Stimulated activated CD4-positive, alpha-beta T cell treated with anti-CD3 and anti-CD28 coated beads, Interleukin-12 subunit alpha, Interleukin-12 subunit beta, amount 100 ng/mL, for 4 hours (primary cell): ENCODE measurements at places on chromosomes 16 and 17.

DNA sequence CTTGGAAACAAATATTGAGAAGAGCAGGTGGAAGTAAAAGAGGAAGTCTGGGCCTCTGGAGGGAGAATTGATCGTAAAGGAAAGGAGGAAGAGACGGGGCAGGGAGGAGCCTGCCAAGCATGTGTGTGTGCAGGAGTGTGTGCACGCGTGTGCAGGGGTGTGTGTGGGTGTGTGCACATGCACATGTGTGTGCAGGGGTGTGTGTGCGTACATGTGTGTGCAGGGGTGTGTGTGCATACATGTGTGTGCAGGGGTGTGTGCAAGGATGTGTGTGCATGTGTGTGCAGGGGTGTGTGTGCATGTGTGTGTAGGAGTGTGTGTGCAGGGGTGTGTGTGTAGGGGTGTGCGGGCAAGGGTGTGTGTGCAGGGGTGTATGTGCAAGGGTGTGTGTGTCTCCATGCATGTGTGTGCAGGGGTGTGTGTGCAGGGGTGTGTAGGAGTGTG is 10.0 kb downstream of the CEP295NL start:
- DNase-seq = no peak

DNA sequence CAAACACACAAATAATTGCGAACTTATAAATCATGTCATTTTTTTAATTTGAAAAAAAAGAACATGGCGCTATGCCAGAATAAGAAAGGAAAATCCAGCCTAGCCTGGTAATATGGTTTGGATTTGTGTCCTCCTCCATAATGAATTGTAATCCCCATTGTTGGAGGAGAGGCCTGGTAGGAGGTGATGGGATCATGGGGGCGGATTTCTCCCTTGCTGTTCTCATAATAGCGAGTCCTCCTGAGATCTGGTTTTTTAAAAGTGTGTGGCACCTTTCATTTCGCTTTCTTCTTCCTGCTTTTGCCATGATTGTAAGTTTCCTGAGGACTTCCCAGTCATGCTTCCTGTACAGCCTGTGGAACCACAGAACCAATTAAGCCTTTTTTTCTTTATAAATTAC is 65.9 kb upstream of the TANC2 start:
- no peak for DNase-seq

DNA sequence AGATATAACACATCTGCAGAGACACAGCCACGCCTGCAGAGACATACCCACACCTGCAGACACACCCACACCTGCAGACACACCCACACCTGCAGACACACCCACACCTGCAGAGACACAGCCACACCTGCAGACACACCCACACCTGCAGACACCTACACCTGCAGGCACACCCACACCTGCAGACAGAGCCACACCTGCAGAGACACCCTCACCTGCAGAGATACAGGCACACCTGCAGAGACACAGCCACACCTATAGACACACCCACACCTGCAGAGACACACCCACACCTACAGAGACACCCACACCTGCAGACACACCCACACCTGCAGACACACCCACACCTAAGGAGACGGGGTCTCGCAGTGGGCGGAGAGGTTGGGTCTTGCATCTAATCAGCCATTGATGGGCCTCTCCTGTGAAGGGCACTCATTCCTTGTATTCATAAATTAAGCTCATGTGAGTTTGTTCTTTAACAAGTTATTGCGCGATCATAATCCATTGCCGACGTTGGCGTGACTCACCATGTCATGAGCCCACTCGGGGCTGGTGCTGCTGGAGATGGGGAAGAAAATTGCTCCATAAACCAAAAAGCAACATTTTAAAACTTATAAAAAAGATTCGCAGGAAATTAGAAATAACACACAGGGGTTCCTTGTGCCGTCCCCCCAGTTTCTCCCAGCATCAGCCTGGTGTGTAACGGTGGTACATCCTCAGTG is 28.9 kb upstream of the CDH15 start:
- DNase-seq = no peak

DNA sequence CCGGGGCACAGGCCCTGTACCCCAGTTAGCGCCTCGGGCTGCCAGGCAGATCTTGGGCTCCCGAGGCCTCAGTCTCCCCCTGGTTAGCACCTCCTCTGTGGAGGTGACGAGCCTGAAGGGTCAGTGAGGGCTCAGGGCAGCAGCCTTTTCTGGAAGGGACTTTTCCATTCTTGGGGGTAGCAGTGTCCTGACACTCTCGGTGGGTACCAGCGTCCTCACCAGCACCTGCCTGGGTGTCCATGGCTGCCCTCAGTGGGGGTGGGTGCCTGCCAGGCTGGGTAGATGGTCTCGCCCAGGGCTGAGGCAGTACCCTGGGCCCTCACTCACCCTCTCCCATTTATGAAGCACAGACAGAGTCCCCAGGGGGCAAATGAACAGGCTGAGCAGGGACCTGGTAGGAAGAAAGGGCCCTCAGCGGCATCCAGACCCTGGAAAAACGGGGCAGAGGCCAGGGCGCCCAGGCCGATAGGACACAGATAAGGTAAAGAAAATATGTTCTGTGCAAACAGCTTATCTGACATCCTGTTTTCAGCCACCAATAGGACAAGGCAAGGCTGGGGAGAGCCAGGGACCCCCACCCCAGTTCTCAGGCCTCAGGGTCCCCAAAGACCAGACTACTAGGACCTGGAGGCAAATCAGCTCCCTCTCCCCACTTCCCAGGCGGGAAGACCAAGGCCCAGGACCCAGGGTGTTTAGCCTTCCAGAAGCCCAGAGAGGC is 50.9 kb downstream of the ZFPM1 start:
- DNase-seq = no peak

DNA sequence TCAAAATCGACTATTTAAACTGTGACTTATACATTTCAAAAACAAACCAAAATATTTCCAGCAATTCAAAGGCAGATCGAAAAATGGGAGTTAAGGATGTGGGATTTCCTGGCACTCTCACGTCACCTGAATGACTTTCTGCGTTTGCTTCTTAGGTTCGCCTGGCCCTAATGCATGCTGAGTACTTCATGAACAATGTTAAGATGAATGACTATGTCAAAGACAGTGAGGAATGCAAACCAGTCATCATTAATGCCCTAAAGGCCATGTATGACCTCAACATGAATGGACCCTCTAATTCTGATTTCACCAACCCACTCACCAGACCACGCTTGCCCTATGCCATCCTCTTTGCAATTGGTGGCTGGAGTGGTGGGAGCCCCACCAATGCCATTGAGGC is 7.3 kb downstream of the KLHL10 start:
- no peak for DNase-seq

DNA sequence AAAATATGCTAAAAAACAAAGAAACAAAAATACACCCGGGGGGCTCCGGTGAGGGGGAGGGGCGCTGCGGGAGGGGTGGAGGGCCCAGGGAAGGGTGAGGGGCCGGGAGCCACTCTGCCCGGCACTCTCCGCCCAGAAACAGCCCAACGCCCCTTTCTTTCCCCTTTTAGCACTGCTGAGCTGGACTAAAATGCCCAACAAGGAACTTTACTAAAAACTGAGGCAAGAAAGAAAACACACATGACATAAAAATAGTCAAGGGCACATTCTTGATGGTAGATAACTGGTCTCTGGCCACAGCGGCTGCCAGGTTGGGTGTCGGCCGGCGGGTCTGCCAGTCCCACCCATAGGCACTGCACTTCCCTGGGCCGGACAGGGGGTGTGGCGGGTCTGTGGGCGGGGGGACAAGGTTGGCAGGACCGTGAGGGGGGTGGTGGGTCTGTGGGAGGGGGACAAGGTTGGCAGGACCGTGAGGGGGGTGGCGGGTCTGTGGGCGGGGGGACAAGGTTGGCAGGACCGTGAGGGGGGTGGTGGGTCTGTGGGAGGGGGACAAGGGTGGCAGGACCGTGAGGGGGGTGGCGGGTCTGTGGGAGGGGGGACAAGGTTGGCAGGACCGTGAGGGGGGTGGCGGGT is 20.9 kb downstream of the METRNL start:
- no peak for DNase-seq

- no peak for DNase-seq
Measured at GRCh38 chr17:2243953-2244352, 59.6 kb downstream of the SMG6 start.

- peak; percentile 20 for DNase-seq
Measured at GRCh38 chr17:66304304-66305174, 2.1 kb downstream of the PRKCA start.

DNA sequence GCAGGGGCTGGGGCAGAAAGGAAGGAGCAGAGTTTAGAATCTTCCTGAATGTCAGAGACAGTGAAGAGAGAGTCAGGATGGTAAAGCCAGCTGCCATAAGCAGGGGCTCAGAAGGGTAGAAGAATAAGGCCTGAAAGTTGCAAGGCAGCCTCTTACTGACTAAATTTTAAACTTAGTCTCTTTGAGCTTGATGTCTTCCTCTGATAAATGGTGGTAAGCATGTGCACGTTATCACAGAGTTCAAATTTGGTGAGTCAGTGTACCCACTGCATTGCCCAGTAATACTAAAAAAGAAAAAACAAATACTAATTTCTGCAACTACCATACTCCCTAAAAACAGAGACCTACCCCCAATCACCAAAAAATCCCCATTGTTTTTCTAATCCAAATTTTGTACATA is 45.2 kb downstream of the SIAH1 start:
- DNase-seq = no peak

DNA sequence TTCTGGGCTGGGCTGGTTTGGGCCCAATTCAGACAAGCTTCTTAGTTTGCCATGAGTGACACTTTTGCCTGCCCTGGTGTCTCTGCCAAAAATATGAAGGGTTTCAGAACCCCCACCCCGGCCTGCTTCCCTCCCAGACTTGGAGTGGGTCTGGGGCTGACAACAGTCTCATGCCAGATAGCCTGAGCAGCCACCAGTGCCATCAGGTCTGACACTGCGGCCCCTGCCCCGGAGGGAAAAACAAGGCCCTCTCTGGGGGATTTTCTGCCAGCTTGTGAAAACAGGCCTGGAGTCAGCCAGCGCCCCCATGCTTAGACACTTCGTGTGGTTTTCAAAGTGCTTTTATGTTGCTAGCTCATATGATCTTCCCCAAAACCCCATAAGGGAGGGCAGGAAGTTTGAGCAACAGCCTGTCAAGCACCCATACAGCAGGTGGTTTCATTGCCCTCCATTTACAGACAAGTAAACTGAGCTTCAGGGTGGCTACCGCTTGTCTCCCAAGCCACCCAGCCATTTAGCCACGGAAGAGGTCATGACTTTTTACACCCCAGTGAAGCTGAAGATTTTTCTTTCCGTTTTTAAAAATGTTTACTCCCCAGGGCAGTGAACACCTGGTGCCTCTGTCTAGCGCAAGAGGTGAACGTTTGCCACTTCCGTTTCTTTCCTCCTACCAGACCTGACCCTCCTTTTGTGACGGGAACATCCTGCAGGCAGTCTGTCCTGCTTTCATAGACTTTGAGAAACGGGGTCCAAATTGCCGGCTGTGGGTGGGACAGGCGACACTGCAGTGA is 300.6 kb downstream of the SEC14L1 start:
- DNase-seq = no peak

GRCh38 chr16:69083306-69083941 is 22.0 kb upstream of the HAS3 start:
- no peak for DNase-seq

DNA sequence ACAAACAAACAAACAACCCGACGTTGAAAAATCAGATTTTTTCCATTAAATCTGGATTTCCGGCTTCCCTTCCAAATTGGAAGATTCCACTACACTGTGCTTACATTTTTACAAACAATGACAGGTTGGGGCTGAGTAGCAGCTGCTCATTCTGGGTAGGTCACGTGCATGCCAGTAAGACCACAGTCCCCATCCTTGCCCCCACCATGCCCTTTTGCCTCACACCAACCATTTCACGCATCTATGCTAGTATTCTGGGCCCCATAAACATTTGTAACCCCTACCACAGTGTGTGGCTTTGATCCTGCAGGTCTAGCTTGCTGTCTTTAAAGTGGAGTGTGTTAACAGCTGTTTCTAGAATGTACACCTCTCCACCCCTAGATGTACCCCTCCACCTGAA is 366.1 kb downstream of the XYLT1 start:
- no peak for DNase-seq

GRCh38 chr16:56191156-56191815 is at the start of gene GNAO1:
Gene GNAO1 (plus strand): TSS chr16:56191489. CDS start chr16:56192236, 747 bp downstream.
- DNase-seq = peak; percentile 53

DNA sequence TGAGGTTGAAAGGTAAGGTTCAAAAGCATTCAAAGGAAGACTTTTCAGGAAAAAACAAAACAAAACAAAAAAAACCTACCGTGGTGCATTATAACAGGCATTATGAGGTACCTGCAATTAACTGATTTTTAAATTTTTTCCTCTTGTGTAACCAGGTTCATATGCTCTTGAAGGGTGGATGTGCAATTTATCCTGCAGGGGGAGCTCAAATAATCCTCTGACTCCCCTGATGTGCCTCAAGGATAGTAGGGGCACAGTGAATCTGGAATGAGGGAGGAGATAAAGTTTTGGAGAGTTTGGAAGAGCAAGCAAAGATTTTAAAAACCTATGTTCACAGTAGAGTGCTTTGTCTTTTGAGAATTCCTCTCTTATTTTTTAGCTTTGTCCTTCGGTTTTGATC is 1349.4 kb downstream of the CDH8 start:
- no peak for DNase-seq

DNA sequence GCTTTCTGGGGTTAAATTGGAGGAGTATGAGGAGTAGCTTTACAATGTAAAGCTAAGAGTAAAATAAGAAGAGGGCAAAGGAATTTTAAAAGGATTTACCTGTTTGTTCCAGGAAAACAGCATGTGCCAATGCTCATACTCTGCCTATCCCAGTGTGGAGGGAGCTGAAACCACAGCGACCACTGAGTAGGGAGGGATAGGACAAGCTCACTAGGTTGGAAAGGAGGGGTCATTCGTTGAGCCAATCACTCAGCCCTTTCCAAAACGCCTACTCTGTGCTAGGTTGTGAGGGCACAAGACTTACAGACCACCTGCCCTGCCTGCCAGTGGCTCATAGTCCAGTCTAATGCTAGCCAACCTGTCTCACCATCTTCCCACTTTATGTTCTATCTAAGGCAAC is 1.1 kb upstream of the DNAJC7 start:
- DNase-seq = no peak

DNA sequence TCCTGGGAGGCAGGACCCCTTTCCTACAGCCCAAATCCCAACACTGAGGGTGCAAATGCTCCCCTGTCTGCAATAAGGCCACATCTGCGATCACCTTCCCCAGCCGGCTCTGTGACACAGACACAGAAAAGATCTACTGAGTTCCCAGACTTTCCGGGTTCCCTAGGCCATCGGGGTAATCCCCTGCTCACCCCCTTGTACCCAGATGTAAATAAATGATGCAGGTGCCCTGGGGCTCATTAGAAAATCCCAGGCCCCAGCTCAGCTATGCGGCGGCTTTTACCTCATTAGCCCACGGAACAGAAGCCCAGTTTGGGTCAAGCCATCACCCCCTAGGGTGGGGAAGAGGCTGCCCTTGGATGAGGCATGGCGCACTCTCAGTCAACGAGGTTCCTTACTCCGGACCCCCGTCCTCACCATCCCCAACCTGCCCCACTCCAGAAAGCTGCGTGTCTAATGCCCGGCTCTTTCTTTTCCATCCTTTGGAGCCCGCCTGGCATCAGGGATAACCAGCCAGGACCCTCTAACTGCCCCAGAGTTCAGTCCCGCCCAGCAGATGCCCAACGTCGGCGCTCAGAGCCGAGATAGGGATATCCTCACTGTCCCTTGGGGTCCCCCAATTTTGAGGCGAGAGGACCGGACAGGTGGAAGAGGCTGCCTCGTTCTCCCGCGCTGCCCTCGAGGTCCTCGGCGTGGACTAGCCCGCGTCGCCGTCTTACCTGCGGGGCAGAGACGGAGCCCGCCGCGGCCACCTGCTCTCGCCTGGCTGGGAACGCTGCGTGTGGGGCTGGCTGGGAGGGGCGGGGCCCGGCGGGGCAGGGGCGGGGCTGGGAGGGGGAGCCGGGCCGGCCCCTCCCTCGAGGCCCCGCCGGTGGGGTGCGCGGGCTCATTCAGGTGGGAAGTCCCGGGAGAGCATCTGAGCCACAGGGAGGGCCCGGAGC is at the start of gene ZNF385C:
Gene ZNF385C (minus strand): TSS at position 783 of the 941 bp plus-strand sequence. CDS start 35,417 bp downstream, outside the sequence.
- DNase-seq = peak; percentile 65

GRCh38 chr16:3520841-3521240 is 20.0 kb downstream of the CLUAP1 start:
- no peak for DNase-seq
